ENCODE measurements at places on chromosomes 7 and 10. TPM values are rescaled to one million over a fixed set of nuclear protein-coding genes. Genes with fewer than 3 reads are reported as not detected.

GRCh38 chr10:6077071-6077675 is 11.7 kb upstream of the RBM17 start:
- DNase-seq: no peak

The TWIST1 gene
- not detected for total RNA-seq

- DNase-seq: peak; percentile 57
Observed at GRCh38 chr10:61452655-61453641, at the start of gene TMEM26. TSS of gene TMEM26 (minus strand) at chr10:61453381. CDS start at chr10:61453081, 300 bp downstream.

DNA sequence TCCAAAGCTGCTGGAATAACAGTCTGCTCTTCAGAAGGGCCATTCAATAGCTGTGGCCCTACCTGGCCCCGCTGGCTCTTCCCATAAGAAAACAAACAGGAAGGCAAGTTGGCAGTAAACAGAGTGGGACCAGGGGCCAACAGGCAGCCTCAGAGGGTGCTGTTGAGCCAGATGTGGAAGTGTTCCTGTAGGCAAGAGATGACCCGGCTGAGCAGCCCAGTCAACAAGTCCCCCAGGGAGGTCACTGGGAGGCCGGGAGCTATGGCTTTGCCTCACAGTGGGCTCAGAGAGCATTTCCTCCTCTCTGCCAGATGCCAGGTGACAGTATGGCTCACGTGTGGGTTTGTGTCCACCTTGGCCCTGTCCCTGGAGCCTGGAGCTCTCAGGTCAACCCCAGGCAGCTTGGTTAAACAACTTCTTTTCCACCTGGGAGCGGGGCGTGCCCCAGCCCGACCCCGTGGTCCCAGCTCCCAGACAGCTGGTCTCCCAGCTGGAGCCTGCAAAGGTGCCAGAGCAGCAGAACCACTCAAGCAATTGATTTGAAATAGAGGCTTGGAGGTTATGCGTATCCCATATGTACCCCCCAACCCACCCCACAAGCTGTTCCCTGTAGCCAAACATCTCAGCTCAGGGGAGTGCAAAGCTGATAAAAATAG is 33.8 kb upstream of the LOXL4 start:
- no peak for DNase-seq

The ITGB8 gene
- 5.3 TPM for total RNA-seq

The GRM8 gene
- total RNA-seq: 1.6 TPM

- DNase-seq: peak; percentile 63
Observed at GRCh38 chr10:78866731-78867554, 201.8 kb upstream of the ZMIZ1 start.

DNA sequence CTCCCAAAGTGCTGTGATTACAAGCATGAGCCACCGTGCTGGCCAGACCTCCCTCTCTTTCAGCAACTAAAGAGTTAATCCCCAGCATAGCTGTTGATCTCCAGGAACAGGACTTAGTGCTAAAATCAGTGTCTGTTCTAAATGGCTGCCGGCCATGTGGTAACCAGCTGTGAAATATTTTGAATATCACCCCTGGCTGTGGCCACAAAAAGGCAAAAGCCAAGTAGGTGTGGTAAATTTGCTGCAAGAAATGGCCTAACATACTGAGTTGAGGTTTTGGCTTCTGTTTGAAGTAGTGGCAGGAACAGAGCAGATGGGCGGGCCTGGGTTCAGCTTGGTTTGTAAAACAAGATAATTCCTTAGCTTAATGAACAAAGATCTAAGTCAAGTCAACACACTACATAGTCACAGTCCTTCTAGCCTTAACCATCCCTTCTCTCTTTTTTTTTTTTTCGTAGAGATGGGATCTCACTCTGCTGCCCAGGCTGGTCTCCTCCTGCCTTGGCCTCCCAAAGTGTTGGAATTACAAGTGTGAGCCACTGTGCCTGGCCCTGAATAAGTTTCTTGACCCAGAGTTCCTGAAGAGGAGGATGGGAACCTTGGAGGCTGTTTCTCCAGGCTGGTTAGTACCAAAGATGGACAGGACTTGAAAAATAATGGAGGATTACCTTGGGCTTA is 22.7 kb upstream of the AGFG2 start:
- peak; percentile 12 for DNase-seq

- no peak for DNase-seq
Observed at GRCh38 chr7:157405914-157406810, 69.4 kb downstream of the DNAJB6 start.

GRCh38 chr10:121942749-121943416 is 15.1 kb upstream of the ATE1 start:
- no peak for DNase-seq

DNA sequence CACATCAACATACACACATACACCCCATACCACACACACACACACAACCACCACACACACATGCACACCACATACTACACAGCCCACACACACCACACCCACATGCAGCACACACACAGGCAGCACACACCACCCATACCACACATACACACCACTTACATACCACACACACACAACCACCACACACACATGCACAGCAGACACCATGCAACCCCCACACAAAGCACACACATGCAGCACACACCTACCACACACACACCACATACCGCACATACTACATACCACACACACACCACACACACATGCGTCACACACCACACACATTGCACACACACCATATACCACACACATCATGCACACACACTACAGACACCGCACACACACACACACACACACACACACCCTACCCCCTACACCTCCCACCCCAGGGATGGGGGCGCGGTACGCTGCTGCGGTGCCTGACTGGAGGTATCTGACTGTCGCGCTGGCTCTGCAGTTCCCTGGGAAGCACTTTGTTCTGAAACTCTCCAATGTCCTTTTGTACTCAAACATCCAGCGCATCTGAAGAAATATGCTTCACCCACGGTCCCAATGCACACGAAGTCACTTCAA is 5.4 kb upstream of the TRPV6 start:
- DNase-seq: no peak

The PLEKHS1 gene
- total RNA-seq: not detected

The GTF2I gene
- 310 TPM for total RNA-seq

- no peak for DNase-seq
Observed at GRCh38 chr10:69439350-69439739, 11.9 kb upstream of the TSPAN15 start.

The GPNMB gene
- 0.99 TPM for total RNA-seq

DNA sequence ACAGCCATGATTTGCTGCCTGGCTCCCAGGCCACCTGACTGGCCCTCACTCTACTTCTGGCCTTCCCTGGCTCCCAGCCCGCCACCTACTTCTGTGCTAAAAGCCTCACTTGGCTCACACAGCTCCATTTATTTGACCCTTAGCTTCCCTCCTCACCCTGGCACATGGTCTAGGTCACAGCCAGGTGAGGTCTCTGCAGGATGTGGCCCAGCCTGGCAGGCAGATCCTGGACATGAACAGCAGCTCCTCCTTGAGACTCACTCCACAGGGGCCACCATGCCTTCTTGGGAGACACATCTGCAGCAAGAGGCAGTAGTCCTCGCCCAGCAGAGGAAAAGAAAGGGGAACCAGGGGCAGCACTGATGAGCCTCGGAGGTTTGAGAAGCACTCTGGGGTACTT is 64.6 kb downstream of the GRID1 start:
- DNase-seq: no peak

The VSTM4 gene
- 1.2 TPM for total RNA-seq

DNA sequence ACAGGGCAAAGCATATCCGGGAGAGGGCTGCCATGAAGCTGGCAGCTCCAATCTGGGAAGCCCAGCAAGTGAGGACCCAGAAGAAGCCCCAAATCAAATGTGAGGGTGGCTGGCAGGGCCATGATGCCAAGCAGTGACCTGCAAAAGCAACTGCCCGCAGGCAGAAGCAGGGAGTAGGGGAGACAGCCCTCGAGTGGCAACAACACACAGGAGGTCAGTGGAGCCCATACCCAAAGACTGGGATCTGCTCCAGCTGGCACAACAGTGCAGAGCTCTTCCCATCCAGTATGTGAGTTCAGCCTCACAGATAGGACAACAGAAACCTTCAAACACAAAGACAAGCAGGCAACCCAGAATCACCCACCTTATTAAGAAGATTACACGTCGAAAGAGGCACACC is 45.0 kb downstream of the GRID1 start:
- no peak for DNase-seq

- DNase-seq: peak; percentile 80
Observed at GRCh38 chr10:36725581-36726520, 399.5 kb upstream of the ANKRD30A start.

The MAGI2 gene
- total RNA-seq: 4.2 TPM

DNA sequence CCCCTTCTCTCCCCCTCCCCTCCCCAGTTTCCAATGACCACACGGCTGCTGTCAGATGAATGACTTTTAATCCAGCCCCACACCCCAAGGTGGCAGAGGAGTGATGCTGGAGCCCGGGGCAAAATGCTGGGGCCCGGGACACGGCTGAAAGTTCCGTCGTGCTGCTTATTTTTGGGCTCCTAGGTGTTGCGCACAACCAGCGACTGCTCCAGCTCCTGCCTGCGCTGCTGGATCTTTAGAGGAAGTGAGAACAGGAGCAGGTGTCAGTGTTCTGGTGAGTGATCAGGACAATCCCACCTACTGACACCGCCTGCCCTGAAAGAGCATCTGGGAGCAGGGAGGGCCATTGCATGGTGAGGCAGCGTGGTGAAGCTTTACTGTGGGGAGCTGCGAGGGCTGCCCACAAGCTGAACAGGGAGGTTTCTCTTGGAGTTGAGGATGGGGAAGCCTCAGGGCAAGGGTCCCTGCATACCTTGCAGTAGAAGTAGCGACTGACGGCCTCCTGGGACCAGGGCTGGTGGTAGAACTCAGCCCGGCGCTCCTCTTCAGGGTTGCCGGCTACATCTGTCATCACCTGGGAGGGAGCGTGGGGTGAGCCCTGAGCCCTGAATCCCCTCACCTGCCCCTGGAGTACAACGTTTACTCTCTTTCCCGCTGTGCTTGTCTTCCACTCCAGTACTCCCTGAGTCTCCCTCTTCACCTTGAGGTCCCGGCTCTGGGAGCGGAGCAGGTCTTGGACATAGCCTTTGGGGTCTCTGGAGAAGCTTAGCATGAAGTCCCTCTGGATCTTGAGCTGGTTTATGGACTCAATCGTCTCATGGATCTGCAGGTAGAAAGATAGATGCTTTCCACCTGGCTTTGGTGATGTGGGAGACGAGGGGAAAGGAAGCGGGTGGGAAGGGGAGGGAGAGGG is 6.9 kb downstream of the CHPF2 start:
- no peak for DNase-seq

DNA sequence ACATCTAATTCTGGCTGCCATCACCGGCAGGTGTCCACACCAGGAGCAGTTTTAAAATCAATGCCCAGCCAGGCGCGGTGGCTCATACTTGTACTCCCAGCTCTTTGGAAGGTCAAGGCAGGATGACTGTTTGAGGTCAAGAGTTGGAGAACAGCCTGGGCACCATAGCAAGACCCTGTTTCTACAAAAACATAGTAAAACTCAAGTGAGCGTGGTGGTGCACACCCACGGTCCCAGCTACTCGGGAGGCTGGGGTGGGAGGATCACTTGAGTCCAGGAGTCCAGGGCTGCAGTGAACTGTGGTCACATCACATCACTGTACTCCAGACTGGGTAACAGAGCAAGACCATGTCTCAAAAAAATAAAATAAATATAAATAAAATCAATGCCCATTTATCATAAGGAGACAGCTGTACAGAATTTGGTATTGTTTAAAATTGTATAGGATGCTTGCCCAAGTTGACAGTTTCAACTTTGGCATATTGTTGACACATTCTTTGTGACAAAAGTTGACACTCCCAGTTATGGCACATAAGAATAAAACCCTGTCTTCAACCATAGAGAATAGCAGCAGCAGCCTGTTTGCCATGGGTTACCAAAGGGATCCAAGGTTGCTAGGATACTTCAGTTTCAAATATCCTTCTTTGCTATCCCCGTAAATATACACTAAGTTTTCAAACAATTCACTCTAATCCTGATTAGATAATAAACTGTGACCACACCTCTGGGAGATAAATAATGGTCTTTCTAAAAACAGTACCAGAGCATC is 193.0 kb downstream of the FAM107B start:
- DNase-seq: no peak

DNA sequence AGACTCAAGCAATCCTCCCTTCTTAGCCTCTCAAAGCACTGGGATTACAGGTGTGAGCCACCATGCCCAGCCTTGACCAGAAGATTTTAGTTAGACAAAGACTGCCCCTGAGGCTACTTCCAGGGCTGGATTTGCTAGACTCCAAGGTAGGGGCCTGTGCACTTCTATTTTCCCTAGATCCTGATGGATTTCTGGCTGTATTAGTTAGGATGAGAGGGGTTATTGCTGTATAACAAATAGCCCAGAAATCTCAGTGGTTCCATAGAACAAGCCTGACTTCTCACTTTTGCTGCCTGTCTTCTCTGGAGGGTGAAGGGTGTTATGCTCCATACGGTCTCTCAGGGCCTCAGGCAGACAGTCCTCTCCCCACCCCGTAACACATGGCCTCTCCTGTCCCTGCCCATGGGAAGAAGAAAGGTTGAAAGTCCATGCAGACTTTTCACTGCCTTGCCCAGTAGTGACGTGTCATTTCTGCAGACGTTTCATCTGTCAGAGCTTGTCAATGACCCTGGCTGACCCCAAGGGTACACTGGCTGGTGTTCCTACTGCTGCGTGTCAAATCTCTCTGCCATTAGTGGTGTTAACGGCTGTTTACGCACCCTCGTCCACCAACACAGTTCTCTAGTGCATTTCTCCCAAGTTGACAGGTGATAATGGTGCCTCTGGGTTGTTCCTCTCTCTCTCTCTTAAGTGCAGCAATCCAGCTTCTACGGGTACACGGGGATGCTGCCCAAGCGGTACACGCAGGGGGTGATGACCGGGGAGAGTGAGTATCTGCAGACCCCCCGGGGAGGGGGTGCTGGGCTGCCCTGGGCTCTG is 11.6 kb downstream of the SLC29A4 start:
- no peak for DNase-seq

GRCh38 chr7:74569501-74570075 is 87.9 kb upstream of the GTF2I start:
- no peak for DNase-seq

GRCh38 chr10:70331486-70332268 is 47.9 kb upstream of the NPFFR1 start:
- DNase-seq: no peak

- no peak for DNase-seq
Observed at GRCh38 chr10:98916526-98917125, 319.0 kb downstream of the HPSE2 start.

The PWWP2B gene
- total RNA-seq: 0.34 TPM

GRCh38 chr7:44065431-44066110 is at the start of gene PGAM2:
TSS of gene PGAM2 (minus strand) at chr7:44065567. CDS start at chr7:44065529, 38 bp downstream.
- peak; percentile 82 for DNase-seq

The OR9A2 gene
- total RNA-seq: not detected
